ENCODE measurements at places on chromosomes 3 and 15. TPM values are rescaled to one million over a fixed set of nuclear protein-coding genes. Genes with fewer than 3 reads are reported as not detected.

DNA sequence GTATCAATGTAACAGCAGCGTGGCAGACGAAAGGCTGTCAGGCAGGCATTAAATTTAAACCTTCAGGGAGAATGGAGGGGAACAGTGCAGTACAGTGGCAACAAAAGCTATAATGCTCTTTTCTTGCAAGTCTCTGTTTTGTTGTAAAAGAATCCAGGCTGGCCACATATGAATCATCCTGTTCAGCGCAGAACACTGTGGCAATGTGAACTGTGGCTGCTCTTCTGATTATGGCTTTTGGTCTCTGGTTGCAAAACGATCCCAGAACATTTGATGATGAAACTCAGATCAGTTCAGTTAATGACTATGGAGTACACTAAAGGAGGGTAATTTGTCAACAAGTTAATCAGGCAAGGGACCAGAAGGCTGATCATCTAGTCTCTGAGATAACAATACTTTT is 219.7 kb upstream of the SGO1 start:
- DNase-seq, result no peak

GRCh38 chr3:187125319-187126031 is 13.8 kb downstream of the RPL39L start:
- no peak for DNase-seq

DNA sequence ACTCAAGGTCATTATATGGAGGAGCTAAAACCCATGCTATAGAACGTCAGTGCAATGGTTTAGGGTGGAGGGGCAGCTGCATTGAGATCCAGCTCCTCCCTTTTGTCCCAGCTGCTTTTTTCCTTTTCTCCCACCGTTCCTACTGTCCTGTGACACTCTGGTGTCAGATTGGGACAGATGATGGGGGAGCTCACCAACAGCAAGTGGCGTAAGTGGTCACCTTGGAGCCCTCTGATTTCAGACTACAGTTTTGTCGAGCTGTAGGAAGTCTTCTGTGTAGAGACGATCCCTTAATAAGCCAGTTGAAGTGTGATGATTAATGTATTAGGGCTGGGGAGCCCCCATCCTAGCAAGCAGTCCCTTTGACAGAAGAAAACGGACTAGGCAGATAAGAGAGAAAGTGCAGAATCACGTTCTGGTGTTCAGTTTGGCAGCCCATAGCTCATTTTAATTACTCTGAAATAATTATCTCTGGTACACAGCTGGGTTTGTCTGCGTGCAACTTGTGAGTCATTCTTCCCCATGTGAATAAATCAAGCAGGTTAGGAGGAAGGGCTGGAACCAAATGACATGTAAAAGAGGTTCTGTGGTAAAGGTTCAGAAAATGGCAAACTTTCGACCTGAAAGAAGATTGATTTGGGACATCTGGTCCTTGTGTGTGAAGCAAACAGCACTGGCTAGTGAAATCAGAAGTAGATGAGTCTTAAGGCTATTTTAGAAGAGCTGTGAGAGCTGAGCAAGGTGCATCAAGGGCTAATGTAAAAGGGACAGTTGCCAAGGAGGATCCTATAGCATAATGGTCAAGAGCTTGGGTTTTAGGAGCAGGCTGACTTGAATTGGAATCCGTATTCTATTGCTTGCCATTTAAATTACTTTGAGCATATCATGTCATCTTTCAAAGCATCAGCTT is 241.4 kb downstream of the EDEM1 start:
- no peak for DNase-seq

- DNase-seq, result no peak
Observed at GRCh38 chr15:32682977-32683630, 34.7 kb upstream of the GREM1 start.

DNA sequence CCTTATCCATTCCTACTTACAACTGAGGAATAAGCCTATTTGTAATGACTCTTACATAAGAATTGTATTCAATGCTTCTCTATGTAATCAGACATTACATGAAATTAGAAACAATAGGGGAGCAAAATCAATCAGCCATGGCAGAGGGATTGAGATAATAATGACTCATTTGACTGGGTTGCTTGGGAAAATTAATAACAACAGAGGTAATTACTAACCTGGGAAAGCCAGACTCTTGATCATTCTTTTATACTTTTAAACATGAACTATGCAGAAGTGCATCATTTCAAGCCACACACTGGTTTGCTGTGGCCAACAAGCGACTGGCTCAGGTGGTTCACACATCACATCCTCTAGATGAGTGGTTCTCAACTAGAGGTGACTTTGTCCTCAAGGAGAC is 126.3 kb upstream of the CRBN start:
- DNase-seq, result no peak

DNA sequence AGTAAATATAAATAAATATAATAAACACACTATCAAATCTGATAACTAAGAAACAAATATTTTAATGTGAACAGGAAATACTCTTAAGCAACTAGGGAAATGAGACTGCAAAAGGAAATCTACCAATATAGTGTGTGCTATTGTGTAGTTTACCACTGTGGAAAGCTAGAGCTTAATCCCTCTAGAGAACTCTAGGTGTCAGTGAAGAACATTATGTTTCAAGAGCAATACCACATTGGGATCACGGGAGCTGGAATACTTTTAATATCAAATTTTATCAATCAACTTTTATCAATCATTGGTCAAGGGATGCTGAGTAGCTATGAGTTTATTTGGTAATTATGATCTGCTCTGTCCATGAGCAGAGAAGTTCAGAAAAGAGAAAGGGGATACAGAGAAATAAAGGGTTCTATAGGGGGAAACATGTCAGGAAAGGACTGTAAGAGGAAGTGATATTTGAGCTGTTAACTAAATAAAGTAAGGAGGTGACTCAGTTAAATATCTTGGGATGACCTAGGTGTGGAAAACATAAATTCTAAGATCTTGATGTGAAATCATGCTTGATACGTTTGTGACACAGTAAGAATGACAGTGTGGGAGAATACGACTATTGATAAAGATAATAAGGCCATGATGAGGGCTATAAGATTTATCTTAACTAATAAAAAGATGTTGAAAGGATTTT is 762.2 kb upstream of the ALCAM start:
- DNase-seq, result no peak

GRCh38 chr3:24158761-24159454 is 213.8 kb downstream of the NR1D2 start:
- no peak for DNase-seq

DNA sequence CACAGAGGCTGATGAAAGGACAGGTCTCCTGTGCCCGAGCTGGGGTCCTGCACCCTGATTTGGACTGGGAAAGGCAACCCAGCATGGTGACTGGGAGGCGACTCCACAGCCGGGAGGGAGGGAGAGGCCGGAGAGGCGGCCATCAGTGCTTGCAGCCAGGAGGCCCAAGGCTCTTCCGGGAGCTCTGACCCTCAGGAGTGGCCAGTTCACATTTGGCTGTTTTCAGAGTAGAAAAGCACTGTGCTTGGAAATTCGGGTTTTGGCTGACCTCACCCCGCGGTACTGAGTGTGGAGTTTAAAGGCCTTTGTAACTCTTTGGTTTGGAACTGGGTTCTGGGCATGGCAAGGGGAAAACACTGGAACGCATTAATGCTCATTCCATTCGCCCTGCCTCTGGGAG is 31.9 kb downstream of the SMAD6 start:
- no peak for DNase-seq

DNA sequence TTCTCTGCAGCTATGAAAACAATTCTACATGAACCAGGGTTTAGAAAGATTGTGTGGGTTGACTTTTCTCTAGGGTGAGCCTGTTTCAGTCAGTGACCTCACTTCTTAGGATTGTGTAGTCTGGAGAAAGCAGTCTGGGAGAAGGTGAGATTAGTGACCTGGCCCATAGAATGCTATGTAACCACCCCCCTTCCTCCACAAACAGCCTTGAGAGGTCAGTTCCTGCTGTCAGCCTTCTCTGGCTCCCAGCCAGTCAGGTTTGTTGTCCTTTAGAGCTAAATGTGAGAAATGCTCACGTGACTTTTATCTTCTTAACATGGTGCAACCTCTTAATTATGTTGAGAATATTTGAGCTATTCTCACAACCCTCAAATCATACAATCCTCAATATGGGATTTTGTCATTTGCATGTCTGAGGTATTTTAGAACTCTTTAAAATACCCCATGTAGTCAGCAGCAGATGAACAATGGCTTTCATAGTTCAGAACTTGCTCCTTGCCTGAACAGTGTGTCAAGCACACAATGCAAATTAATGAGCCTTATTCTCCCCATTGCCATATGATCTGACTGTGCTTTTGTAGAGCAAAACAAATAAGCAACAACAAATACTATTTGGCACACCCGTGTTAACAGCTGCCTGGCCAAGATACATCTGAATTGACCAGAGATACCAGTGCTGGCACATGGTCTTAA is 311.6 kb downstream of the CNTN6 start:
- DNase-seq, result no peak

- DNase-seq, result no peak
Observed at GRCh38 chr3:179020112-179020511, 51.5 kb downstream of the ZMAT3 start.

DNA sequence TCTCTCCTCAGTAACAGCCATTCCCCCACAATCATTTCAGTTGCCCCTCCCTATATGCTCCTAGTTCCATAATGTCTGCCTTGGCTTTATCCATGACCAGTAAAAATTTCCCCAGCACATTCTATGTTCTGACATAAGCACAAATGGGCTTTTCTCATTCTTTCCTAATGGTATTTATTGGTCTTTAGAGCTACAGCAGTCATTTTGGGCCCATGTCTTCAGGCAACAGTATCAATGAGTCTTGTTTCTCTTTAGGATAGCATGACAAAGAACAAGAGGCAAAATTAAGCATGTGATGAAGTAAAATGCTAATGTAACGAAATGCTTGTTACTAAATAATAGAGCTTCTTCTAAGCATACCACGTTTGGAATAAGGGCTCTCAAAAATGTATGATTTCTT is 8.2 kb downstream of the DPP8 start:
- no peak for DNase-seq

- no peak for DNase-seq
Observed at GRCh38 chr15:89615135-89615534, 39.9 kb downstream of the TICRR start.

DNA sequence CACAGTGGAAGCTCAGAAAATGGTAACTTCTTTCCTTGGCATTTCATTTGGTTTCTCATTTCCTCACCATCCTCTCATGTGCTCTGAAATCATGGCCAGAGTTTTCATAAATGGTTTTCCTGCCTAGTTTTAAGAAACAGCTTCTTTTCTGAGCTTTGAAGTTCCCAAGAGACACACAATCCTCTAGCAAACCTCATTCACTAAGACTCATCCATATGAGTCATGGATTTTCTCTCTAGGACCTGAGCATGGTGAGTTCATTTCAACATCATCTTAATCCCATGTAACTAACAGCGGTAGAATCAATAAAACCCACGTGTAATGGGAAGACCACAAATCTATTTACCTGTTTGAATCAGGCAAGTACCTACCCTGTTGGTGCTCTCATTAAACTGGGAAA is 274.5 kb upstream of the LRTM1 start:
- no peak for DNase-seq

LRTM1 gene
- total RNA-seq, result not detected

EOMES gene
- 0.16 TPM for total RNA-seq

LRRC31 gene
- 0.78 TPM for total RNA-seq

FBXO40 gene
- 0.23 TPM for total RNA-seq

NANOGP8 gene
- 4.6 TPM for total RNA-seq

CNTN4 gene
- total RNA-seq, result 15.3 TPM

COL8A1 gene
- total RNA-seq, result 30.2 TPM
